Stimulated activated CD4-positive, alpha-beta T cell treated with anti-CD3 and anti-CD28 coated beads, Interleukin-2, amount 100 ng/mL, for 24 hours (primary cell): ENCODE measurements at places on chromosomes 5 and 9.

DNA sequence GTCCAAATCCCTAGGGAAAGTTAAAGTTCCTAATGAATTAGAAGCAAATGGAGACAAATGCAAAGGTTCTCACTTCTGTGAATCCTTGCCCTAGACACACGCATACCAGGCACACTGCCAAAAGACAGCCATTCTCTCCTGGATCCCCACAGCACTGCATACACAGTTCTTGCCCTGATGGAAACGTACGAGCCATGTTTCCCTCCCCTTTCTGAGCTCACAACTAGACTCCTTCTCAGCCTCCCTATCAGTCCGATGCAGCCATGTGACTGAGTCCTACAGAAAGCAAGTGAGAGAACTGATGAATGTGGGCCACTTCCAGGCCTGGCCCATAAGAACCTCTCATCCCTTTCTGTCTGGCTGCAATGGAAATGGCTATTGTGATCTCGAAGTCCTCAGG lies 92.0 kb downstream of the ZNF608 start:
- no peak for DNase-seq

DNA sequence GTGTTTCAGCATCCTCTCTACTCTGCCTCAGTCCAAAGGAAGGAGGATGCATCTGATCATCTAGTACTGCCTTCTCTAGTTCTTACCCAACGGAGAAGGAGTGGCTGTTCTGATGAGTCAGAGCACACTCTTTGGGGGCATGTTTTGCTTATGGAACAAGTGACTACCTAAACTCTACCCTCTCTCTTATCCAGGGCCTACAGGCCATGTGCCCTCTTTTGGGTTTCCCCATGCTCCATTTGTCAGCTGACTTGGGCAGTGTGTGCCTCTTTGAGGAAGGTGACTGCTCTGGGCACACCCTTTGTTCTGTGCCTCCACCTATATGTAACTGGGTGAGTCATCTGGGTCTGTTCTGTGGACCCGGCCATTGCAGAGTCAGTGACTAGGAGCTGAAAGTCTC lies 89.6 kb upstream of the BNC2 start:
- no peak for DNase-seq

DNA sequence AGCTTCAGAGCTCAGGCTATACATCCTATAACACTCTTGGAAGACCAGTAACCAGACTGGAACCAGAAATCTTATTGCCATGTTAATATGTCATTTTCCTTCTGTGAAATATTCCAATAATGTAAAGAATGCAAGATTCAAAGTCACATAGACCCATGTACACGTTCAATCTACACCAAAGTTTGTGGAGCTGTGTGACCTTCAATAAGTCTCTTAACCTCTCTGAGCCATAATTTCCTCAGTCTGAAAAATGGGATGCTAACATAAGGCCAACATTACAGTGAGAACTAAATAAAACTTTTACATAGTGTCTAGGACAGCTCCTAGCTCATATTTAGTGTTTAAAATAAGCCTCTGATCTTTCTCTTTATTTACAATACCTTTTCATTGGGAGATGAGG lies 70.4 kb downstream of the ARRDC3 start:
- no peak for DNase-seq

DNA sequence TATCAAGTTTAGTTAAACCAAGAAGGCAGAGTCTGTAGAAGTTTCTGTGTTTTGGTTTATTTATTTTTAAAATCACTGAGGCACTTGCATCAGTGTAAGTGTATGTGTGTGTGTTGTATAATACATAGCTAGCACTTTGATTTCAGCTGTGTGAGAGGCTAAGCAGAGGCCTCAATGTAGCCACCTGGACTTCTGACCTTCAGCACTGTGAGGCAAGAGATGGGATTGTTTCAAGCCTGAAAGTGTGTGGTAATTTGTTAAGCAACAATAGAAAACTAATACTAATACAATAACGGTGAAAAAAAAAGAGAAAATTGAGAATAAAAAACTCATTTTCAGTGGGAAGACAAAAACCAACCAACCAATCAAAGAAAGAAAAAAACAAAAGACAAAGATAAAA lies 327.3 kb downstream of the CDH18 start:
- DNase-seq, result no peak

GRCh38 chr9:68717552-68718443 lies 12.8 kb downstream of the PIP5K1B start:
- no peak for DNase-seq
